GM12892 (cell line): ENCODE measurements at places on chromosomes 7 and 10.
A peak's percentile ranks its signal among the peaks of the same experiment; 100 is the strongest.

DNA sequence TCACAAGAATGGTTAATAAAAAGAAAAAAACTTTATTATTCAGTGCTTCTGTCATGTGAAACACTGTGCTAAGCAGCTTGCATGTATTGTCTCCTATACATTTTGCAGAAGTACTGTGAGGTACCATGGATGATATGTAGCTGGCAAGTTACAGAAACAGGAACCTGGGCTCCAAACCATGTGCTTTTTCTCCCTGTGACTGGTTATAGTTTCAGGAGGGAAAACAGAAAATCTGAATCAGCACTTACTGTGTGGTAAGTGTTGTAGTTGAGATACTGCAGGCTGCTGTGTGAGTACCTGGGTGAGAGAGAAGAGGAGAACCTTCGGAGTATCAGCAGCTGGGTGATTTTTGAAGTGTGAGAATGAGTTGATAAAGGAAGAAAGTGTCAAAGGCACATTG, 285.0 kb downstream of the SUGCT start:
- DNase-seq = no peak

- DNase-seq = no peak
These were observed 17.9 kb upstream of the ASZ1 start for GRCh38 chr7:117445206-117445605.

GRCh38 chr7:118057404-118057803, 126.6 kb upstream of the LSM8 start:
- no peak for DNase-seq

- no peak for DNase-seq
These were observed 166.5 kb upstream of the GNAI1 start for GRCh38 chr7:79968077-79968648.

- DNase-seq = no peak
These were observed 495.8 kb downstream of the PARD3 start for GRCh38 chr10:34319197-34319846.

DNA sequence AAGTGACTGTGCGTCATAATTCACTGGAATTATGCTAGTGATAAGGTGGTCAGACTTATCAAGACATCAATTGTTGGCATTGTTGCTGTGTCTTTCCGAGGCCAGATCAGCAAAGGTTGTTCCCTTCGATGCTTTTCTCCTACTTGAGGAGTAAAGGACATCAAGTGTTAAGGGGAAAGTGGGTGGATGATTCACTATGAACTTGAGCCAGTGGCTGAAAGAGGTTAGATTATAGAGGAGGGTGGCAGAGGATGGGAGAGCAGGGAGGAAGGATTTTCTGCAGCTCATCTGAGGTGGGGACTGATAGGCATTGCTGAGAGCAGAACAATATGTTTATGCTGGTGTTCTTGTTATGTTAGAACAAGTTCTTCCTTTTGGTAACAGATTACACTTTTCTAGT, 131.4 kb upstream of the AGR3 start:
- DNase-seq = no peak

- no peak for DNase-seq
These were observed 7.9 kb upstream of the MYL10 start for GRCh38 chr7:101636822-101637623.

- no peak for DNase-seq
These were observed 101.7 kb downstream of the MGMT start for GRCh38 chr10:129568583-129569344.

DNA sequence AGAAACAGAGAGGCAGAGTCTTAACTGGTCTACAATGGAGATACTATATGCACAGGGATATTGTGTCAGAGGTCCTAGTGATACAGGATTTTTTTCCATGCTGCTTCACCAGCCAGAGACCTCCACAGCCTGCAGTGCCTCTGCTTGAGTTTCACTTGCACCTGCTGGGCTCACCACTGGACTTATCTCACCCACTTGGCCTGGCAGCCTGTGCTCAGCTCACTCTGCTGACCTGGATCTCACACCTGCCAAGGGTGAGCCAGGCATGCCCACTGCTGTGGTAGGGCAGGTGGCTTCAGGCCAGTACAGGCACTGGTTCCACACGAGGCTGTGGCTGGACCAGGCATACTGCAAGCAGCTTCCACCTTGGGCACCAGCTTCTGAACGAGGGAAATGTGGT, 36.6 kb downstream of the PNLIPRP3 start:
- no peak for DNase-seq

- DNase-seq = no peak
These were observed 690.4 kb upstream of the NRP1 start for GRCh38 chr10:34024693-34025425.

DNA sequence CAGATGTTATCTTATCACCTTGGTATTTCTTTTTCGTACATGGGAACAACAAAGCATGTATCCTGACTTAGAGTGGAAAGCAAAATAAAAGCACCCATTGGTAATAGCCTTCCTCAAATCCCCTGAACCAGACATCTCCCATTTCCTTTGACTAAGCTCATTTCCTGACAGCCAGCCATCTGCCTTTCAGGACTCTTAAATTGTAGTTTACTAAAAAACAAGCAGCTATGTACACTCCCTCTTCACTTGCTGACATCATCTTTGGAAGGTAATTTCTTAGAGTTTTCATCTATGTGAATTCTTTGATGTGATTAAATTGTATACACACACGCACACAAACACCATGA, 40.7 kb downstream of the ARL4A start:
- no peak for DNase-seq

DNA sequence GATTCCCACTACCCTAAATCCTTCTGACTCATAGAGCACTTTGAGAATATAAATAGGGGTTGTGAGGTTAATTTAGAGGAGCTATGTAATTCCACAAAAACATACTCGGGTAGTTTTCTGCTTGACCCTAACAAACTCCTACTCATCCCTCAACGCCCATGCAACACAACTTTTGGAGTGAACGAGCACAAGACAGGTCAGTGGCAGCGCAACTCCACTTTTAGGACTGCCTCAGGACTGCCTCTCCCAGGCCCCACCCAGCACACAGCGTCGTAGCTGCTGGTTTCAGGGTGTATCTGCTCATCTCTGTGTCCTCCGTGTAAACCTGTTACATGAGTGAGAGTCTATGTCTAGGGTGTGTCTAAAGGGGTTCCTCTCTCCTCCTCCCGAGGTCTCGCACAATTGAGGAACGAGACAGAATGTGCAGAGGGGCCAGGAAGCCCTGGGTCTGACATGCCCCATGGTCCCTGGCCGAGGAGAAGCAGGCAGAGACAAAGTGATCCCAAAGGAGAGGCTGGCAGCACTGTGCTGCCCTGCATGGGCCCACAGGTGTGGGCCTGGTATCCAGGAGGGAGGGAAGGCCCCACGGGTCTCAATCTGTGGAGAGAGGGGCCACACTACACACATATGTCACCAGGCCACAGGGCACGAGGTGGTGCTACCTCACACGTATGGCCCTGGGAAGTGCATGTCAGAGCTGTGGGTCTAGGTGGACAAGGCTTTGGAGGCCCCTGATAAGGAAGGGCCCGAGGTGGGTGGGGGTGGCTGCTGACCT, 45.5 kb downstream of the CAMK2B start:
- DNase-seq = no peak

GRCh38 chr10:21398563-21399231, 126.8 kb downstream of the SKIDA1 start:
- DNase-seq = no peak

DNA sequence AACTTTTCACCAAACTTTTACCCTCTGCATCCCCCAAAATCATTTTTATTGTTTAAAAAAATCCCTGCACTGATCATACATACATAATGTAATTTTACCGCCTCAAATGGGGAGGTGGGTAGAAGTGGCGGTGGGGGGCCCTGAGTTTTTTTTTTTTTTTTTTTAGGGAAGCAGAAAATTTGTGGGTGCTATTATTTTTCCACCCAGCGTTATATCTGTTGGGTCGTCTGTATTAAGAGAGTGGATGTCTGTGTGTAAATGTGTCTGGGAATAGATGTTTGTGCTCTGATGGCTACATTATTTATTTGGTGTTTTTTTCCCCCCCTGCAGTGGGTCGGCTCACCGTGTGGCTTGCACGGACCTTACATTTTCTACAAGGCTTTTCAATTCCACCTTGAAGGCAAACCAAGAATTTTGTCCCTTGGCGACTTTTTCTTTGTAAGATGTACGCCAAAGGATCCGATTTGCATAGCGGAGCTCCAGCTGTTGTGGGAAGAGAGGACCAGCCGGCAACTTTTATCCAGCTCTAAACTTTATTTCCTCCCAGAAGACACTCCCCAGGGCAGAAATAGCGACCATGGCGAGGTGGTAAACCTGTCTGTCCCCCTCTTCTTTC, 438 bp downstream of the ARID5B start:
- no peak for DNase-seq

DNA sequence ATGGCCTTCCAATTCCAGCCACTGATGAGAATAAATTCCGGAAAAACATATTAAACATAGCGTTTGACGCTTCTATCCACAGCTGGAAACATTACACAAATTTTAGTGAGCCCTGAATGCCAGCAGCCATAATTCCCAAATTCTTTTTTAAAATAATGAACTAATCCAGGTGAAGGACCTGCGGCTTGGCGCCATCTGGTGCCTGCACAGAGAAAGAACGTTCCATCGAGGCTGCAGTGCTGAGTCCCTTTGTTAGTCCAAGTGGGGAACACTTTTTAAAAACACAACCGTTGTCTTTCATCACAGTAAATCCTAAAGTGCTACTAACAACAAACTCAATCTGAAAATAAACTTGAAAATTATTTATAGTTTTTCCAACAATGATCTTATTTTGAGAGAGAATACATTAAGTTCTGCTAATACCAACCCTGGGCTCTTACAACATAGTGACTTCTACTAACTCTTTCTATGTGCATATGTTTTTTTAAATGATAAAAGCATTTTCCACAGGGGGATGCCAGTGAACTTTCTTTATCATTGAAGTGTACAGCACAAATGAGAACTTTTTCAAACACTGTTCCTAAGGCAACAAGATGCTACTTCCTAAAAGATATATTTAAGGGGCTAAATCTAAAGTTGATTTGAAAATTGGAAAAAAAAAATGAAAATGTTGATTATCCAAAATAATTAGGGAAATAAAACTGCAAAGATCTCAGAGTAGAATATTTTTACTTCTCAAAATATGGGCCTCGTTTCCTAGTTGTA, 166.9 kb upstream of the RNF32 start:
- DNase-seq = no peak

GRCh38 chr7:86784765-86785164, 141.1 kb downstream of the GRM3 start:
- DNase-seq = no peak

DNA sequence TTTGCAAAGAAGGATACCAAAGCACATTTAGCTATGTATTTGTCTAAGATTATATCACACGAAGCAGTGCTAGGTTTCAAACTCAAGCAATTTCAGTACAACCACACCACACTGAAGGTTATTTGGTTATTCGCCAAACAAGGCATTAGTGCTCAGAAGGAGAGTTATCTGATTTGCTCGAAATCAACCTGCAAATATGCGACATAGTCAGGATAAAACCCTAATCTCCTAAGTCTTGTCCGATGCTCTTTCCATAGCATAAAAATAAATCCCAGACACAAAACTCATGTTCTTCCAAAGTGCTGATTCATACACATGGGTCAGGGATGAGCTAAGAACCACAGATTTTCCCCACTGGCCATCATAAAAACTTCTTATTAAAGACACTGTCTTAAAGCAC, 1288.0 kb upstream of the SORCS1 start:
- no peak for DNase-seq

DNA sequence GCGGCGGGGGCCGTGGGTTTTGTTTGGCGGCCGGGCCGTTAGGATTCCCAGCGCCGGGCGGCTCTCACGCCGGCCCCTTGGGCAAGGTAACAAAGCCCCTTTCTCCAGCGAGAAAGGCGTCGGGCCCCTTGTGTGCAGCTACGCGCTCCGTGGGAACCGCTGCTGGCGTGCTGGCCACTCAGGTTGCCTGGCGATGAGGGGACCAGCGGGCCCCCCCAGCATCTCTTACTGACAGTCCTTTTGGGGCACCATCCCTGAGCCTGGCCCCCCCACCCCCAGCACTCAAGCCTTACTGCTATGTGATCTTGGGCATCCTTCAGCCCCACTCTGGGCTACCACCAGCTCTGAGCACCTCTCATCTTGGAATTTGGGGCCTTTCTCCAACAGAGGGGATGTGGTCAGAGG, 1.8 kb downstream of the LFNG start:
- DNase-seq = no peak

- DNase-seq = no peak
These were observed at the start of gene MYL10 for GRCh38 chr7:101629171-101629570. Gene MYL10 (minus strand): TSS chr7:101629296. CDS start chr7:101629118, 178 bp downstream.

GRCh38 chr10:60237977-60238758, 151.5 kb downstream of the ANK3 start:
- peak; percentile 19 for DNase-seq

DNA sequence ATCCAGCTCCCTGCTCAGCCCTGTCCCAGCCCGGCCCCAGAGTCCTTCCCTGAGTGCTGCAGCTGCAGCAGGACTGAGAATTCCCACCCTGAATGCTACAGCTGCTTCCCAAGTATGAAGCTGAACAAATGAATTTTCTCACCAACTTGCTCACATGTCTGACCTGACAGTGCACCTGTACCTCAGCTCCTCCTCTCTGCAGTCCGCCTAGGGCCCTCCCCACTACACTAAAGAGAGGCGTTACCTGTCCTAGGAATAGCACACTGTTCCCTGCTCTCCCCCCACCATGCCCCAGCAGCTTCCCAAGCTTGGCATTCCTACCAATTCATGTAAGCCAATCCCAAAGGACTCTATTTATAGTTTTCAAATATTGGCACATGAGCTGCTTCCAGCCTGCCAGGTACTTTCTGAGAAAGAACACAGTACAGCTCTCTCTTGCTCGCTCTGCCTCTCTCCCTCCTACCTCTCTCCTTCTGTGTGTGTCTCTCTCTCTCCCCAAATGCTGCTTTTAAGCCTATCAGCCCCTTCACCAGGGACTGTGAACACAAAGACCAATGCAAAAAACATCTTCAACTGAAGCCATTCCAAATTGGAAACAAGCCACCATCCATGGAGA, 400.1 kb downstream of the TNS3 start:
- DNase-seq = no peak

- DNase-seq = no peak
These were observed 143.3 kb downstream of the TES start for GRCh38 chr7:116353647-116354046.

DNA sequence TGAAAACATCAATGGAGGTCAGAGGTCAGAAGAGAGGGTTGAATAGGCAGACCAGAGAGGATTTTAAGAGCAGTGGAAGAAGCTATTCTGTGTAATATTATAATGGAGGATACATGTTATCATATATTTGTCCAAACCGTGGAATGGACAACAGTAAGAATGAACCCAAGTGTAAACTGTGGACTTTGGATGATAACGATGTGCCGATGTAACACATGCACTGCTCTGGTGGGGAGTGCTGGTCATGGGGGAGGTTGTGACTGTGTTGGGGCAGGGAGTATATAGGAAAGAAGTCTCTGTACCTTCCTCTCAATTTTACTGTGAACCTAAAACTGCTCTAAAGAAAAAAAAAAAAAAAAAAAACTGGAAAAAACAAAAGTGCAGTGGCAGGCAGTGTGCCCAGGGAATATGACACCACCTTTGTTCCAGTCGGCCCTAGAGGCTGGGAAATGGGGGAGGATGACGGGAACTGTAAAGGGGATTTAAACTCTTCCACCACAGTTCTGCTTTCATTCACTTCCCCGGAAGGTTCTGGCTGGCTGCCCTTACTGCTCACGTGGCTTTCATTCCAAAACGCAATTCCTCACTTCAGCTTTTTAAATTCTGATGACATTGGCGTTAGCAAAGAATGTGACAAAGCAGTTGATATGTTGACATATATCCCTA, 113.7 kb upstream of the ANKRD1 start:
- no peak for DNase-seq
